ENCODE measurements at places on chromosomes 7 and 10.
A peak's percentile ranks its signal among the peaks of the same experiment; 100 is the strongest.

GRCh38 chr7:85447004-85447403, 260.1 kb upstream of the SEMA3D start:
- no peak for DNase-seq

GRCh38 chr7:90931986-90932916, 332.0 kb upstream of the FZD1 start:
- no peak for DNase-seq

GRCh38 chr10:24908793-24909423, 43.5 kb downstream of the PRTFDC1 start:
- DNase-seq, result no peak

DNA sequence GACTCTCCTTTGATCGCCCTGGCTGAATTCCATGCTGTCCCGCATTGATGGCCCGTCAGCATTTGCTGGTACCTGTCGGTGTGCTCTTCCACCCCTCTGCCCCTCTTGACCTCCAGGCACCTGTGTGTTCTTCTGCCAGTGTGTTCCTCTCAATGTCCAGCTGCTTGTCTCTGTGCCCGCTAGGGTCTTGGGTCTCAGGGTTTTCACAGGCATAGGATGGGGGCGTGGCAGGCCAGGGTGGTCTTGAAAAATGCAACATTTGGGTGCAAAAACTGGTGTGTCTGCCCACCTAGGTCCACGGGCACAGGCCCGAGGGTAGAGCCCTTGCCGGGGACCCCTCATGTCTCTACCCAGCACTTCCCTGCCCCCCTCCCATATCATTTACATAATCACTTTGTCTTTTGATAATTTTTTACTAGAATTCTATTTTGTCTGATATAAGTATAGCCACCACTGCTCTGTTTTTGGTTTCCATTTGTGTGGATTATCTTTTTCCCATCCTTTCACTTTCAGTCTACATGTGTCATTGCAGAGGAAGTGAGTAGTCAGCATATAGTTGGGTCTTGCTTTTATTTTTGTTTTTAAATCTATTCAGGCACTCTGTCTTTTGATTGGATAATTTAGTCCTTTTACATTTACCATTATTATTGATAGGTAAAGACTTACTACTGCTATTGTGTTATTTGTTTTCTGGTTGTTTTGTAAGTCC, 46.6 kb upstream of the ADRA2A start:
- no peak for DNase-seq

DNA sequence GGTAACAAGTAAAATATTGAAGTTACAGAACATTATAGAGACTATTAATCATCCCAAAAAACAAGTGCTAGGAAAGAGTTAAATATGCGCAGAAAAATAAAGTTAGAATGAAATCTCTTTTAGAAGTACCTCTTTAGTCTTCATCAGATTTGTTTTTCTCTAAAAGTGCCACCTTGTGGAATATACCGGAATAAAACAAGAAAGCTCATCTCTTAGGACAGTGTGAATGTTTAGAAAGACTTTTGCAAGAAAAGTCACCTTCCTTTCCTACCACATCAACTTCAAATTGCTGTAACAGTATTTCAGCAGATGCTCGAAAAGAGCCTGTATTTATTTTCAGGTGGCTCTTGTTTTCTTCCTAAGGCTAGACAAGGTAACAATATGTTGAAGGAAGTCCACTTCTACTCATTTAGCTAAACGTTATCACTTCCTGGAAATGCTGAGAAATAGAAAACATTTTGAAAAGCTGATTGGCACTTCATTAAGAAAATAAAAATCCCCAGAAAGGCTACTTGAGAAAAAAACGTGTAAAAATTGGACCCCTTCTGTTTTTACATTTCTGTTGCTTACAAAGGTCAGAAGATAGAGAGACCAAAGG, 19.8 kb upstream of the FAM133B start:
- no peak for DNase-seq

- no peak for DNase-seq
These were observed 3.3 kb upstream of the PRSS2 start for GRCh38 chr7:142767451-142767850.

DNA sequence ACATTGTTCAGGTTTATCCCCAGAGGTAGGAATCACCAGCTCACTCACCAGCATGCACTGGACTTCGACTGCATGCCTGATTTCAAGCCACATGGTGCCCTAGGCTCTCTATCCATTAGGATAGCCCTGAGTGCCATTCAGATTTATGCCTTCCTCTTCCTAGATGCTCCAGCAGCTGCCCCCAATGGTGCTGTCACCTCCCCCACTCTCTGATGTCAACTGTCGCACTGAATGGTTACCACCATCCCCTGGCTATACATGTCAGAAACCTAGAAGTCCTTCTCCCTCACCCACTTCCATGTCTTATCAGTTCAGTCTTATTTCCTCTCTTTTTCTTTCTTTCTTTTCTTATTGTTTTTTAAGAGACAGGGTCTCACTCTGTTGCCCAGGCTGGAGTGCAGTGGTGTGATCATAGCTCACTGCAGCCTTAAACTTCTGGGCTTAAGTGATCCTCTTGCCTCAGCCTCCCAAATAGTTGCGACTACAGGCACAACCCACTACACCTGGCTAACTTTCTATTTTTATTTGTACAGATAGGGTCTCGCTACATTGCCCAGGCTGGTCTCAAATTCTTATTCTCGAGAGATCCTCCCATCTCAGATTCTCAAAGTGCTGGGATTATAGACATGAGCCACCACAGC, 2.9 kb downstream of the SFXN4 start:
- no peak for DNase-seq

- peak; percentile 46 for DNase-seq
These were observed 142.6 kb upstream of the SORCS3 start for GRCh38 chr10:104498347-104499081.

DNA sequence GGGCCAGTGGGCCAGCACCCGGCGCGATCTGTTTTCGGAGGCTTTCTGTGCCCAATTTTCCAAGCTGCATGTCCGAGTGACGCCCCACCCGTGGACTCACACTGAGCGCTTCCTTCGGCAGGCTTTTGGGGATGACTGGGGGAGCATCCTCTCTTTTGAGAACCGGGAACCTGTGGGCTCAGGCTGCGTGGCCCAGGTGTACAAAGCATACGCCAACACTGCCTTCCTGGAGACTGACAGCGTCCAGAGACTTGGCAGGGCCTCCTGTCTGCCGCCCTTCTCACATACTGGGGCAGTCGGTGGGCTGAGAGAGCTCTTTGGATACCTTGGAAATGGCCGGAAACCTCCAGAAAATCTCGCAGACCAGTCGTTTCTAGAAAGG, 1.0 kb downstream of the ADCK2 start:
- DNase-seq, result no peak

DNA sequence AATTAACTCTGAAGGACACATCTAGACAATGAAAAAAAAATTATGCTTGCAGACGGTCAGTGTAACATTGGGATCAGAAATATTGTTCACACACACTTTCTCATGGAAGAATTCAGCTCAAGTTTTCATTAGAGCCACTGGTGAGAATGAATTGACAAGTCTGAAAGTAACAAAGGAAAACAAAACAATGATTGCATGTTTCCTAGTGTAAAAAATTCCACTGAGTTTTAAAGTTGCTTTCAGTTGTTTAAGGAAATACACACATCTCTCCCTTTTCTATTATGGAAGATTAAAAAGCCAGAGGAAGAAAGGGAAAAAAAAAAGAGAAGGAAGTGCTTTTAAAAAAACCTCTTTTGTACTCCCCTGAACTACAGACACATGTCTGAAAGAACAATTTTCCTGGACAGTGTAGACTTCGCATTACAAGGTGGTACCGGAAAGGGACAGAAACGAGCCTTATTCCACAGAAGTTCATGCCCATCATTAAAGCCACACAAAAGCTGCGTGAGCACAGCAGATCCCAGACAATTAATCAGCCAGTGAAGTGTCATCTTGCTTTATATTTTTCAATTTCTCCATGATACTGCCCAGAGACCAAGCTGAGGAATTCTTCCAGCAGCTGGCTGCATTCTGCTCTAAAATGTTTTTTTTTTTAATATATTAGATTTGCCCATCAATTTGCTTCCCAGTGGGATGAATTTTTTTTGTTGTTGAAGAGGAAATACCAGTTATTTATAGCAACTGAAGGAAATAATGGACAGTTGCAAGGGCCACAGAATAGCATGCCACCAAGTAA, 294.8 kb downstream of the DOCK4 start:
- no peak for DNase-seq

DNA sequence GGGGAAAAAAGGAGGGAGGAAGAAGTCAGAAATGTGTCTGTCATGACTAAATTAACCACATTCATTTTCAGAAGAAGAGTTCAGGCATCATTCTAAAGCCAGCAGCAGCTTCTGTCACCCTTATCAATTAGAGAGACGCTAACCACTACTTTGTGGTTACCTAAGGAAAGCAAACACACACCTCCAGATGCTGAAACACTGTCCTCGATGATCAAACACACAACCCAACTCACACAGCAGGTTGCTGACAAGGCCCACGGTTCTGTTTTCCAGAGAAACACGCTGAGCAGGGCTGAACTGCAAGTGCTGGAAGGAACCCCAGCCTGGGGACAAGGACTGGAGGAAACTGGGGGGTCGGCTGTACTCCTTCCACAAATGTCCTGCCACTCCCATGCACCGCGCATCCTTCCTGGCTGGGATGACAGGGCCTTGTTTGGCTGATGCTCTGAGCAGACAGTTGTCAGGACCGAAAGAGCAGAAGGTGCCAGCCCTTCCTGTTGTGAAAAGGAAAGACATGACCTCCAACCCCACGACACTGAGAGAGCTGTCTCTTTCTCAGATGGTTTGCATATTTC, 36.6 kb downstream of the PRKCQ start:
- no peak for DNase-seq

DNA sequence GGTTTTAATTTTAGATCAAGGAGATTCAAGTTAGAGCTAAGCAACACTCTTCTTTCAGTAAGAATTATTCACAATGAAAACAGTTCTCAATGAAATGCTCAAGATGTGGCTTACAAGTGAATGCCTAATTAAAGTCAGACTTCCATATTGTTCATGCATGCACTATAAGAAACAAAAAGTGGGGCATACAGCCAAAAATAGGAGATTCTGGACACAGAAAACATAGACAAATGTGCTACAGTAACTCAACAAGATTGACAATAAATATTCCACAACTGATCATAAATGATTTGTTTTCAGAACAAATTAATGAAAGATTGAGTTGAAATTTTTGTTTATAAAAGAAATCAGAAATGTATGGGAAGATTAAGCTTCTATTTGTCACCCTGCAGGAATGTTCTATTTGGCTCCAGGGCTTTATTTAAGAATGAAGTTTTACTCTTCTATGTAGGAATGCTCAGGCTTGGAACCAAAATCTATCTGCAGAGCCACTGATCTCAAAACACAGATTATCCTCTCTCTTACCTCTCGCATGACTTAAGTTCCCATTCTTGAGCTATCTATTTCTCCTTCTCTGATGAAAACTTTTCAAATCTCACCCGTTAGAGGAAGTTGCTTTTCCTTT, 89.0 kb upstream of the PIP4K2A start:
- DNase-seq, result no peak

DNA sequence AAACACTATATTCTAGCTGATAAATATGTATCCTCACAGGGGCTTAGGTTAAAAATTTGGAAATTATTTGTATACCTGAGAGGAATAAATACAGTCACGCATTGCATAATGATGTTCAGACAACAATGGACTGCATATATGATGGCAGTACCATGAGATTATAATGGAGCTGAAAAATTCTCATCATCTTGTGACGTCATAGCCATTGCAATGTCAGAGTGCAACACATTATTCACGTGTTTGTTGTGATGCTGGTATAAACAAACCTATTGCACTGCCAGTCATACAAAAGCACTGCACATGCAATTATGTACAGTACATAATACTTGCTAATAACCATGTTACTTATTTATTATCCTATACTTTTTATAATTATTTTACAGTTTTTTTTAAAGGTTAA, 31.4 kb downstream of the STEAP1B start:
- no peak for DNase-seq

DNA sequence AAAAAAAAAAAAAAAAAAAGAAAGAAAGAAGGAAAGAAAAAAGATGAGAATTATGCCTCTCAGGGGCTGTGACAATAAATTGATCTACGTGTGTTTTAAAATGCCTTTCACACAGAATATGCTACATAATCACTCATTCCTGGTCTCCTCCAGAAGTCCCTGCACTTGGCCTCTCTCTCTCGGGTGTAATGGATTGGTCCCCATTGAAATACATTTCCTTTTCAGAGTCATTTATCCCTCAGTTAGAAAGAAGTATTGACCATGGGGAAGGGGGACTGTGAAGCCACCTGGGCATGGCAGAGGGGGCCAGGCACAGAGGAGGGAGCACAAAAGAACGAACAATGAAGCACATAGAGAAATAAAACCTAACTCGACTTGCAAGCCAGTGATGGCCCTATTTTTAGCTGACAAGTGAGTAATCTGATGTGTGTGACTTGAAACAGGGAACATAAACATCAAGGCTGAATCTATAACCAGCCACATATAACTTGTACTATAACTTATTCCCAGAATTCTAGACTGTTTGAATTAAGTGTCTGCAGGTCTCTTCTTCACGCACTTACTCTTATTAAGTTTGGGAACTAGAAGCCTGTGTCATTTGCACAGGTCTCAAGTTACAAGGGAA, 490.8 kb downstream of the KCNMA1 start:
- DNase-seq, result no peak

DNA sequence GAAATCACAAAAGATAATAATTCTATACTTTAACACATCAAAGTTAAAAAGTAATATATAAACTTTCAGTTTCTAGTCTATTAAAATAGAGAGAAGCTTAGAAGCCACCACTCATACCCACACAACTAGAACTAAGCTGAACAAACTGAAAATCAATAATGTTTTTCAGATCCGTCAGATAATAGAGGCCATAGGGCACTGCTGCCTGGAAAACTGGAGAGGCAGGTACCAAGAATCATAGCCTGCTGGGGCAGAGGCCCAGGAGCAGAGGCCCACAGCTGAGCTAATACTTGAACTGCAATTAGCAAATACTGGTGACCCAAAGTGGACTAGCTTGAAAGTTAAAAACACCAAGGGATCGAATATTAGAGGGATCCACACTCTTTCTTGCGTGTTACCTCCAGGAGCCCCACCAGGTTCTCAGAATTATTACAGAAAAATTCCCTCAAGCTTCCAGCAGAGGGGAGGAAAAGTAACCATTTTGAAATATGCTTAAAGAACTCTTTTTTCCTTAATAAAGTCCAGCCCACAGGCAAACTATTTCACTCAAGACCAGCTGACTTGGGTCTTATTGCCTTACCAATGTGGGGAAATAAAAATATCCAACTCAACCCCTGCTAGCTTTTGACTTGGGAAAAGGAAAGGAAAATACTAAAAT, 774.1 kb upstream of the IGFBP3 start:
- DNase-seq, result no peak

- no peak for DNase-seq
These were observed 46.5 kb downstream of the LHPP start for GRCh38 chr10:124508070-124508667.

Data from WERI-Rb-1 (cell line).